ENCODE measurements at places on chromosomes 11 and 22. TPM values are rescaled to one million over a fixed set of nuclear protein-coding genes. Genes with fewer than 3 reads are reported as not detected.

Gene CRYBB2
- total RNA-seq, result not detected

Gene APOBEC3B
- total RNA-seq, result 17.6 TPM

Gene MRGPRF
- total RNA-seq, result 6.3 TPM

Gene MYEOV
- 6.8 TPM for total RNA-seq

Gene E2F8
- total RNA-seq, result 1.1 TPM

Gene TMPRSS4
- total RNA-seq, result not detected

Gene KRTAP5-11
- total RNA-seq, result not detected

Gene CCDC157
- 0.90 TPM for total RNA-seq

Gene RIC3
- total RNA-seq, result not detected

DNA sequence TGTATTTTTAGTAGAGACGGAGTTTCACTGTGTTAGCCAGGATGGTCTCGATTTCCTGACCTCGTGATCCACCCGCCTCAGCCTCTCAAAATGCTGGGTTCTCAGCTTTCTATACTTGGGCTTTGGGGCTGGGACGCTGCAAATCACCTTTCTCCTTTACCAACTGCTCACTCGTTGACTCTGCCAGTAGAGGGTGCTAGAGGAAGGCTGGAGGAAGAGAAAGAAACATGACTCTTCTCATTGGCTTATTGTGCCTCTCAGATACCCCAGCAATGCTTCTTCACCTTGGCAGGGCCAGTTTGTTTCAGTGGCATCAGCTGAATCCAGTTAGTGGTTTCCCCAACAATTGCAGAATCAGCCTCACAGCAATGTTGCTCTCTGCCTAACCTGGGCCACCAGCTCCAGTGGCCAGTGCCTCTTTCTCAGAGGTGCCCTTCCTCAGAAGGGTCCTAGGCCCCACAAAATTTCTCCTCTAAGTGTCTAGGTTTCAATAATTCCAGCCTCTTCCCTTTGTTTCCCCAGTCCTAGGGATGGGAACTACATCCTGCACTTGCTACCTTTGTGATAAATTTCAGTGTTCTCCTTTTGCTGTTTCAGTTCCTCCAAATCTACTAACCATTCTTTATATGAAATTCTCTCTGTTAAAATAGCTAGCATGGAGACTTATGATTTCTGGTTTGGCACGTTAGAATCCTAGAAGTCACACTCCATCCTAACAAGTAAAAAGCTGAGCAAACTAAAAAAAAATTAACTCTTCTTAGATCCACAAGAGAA is 71.5 kb upstream of the VSTM5 start:
- DNase-seq, result peak; percentile 72

DNA sequence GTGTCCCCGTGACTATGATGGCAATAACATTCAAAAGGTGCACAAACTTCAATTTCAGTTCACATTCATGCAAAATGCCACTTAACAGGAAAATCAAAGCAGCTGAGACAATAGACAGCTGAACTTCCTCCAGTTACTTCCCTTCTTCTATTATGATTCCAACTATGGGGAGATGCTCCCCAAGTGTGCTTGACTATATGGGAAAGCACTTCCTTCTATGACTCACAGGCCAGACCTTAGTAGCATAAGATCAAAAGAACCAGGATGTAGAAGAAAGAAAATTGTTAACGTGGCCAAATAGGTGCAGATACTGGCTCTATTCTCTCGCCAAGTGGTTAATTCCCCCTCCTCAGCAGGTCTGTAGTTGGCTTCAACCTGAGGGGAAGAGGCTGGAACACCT is 7.8 kb upstream of the FAT3 start:
- DNase-seq, result no peak

- DNase-seq, result peak; percentile 11
These were observed 49.5 kb downstream of the IGF2 start for GRCh38 chr11:2089536-2090165.

DNA sequence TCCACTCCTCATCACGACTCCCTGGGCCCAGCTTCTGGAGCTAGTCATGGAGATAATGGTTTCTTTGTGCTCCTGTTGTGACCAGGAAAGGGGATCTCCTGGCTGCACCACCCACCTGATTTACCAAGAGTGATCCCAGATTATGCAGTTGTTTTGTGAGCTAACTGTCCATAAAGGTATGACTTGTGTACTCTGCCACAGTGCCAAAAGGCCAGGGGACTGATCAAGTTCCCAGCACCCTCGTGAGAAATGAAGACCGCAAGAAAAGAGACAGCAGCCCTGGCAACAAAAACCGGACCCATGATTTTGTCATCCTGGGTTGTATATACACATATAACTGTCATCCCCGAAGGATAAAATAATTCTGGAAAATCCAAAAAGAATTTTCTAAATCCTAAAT is 26.6 kb downstream of the TUB start:
- DNase-seq, result no peak

GRCh38 chr11:76369406-76369805 is 11.5 kb downstream of the THAP12 start:
- DNase-seq, result no peak

DNA sequence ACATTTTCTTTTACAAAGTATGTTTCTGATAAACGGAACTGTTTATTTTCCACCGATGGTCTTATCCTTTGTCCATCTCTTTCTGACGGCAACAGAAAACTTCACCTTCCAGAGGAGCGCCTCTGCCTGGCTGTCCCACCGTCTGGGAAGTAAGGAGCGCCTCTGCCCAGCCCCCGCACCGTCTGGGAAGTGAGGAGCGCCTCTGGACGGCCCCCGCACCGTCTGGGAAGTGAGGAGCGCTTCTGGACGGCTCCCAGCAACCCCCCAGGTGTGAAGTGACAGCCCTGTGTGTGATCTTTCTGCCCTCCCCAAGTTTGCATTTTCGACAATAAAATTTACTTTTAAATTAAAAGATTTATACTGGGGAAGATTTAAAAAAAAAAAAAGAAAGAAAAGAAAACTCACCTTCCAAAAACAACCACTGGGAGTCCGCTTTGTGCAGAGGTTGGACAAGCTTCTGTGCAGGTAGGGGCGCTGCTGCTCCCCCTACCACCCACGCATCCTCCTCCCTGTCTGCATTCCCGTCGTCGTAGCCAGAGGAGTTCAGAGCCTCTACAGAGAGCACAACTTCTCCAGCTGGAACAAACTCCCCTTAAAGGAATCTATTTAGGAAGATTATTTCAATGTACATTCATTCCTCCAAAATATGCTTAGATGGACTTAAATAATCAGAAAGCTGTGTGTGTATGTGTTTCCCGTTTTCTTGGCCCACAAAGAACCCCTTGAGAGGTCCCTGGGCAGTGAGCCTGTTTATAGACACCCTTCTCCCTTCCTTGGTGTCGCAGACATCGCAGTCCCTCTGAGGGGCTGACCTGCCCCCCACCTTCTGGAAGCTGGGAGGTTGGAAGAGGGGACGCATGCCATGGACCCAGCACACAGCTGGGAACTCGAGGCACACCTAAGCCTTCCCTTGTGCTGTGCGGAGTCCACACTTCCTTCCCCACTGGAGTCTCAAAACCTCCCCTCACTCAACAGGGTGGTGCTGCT is 849 bp upstream of the APOBEC3B start:
- DNase-seq, result peak; percentile 31

- no peak for DNase-seq
These were observed 227.3 kb upstream of the ARHGAP42 start for GRCh38 chr11:100459811-100460210.

DNA sequence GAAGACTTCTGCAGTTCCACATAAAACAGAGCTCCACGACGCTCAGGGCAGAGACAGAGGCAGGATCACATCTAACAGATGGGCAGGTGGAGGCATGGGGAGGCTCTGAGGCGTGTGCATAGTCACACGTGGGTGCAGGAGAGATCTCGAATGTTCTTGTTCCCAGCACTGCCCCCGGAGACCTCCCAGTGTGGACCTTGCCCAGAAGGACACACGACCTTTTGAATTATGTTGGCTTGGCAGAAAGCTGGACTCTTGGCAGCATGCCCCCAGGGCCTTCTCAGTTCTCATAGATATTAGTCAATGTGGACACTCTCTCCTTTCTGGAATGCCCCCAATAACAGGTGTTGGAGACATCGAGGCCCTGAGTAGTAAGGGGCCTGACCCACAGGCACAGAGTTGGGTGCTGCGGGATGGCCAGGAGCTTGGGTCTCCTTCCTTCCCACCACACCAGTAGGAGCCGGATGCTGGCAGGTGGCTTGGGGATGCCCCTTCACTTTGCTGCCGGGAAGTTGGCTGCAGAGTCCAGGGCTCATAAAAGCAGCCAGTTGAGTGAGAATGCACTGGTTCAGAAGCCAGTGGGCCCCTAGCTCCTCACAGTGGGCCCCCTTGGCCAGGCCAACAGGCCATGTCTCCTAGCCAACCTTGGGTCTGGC is 12.1 kb downstream of the MYEOV start:
- no peak for DNase-seq

GRCh38 chr11:46331282-46331984 is 15.8 kb upstream of the DGKZ start:
- no peak for DNase-seq

DNA sequence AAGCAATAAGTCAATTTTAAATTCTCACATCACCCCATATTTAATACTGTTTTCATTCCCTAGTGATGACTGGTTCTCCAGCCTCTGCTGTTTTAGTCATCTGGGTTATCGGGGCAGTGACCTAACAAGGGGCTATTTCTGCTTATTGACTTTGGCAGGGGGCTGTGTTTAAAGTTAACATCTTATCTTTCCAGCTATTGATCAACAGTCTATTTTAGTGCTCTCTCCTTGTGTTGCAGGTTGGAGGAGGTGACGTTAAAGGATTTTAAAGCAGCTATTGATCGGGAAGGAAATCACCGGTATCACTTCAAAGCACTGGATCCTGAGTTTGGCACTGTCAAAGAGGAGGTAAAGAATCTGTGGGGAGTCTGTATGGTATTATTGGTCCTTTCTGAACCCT is 7.7 kb upstream of the DLAT start:
- DNase-seq, result peak; percentile 78

DNA sequence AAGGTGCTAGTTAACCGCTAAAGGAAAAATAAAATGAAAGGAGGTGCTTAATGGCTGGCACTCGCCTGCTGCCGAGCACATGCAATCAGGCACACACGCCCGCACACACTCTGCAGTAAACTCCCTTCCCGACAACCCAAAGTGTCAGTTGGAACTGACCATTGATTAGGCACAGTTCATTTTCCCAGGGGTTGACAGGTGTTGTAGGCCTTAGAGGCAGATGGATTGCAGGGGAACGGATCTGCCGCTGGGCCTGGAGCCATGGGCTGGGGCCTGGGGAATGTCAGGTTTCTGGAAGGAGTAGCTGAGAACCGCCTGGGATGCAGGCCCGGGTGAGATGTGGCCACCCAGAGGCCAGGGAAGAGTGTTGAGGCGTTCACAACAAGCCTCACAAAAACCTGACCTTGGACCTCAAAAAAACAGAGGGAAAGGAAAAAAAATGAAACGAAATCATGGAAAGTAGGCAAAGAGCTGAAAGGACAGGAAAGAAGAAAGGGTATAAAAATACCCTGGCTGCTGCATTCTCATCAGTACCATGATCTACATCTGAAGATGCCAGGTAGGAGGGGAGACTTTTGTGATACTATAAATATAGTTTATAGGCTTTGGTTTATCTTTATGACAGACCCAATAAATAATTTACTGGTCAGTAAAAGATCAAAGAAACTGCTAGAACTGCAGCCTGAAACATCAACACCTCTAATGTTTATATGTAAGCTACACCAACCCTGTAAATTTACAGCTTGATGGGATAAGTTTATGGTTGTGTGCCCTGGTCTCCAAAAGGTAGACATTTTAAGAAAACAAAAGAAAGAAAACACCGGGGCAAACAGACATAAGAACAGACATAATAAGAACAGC is 313.4 kb downstream of the BUD13 start:
- no peak for DNase-seq

GRCh38 chr11:47971501-47971900 is 8.9 kb upstream of the PTPRJ start:
- DNase-seq, result no peak

DNA sequence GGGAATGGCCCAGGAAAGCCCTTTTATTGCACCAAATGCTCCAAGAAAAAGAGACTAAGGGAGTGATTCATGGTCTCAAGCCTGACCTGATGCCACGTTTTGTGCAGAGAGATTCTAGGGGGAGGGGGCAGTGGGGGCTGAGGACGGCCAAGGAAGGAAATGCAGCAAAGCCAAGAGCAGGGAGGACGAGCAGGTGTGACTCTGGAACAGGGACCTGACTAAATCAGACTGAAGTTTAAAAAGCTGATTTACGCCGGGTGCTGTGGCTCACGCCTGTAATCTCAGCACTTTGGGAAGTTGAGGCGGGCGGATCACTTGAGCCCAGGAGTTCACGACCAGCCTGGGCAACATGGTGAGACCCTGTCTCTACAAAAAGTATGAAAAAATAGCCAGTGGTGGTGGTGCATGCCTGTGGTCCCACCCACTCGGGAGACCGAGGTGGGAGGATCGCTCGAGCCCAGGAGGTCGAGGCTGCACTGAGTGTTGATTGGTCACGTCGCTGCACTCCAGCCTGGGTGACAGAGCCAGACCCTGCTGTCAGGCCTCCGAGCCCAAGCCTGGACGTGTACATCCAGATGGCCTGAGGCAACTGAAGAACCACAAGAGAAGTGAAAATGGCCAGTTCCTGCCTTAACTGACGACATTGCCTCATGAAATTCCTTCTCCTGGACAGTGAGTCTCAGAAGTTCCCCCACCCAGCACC is 10.8 kb upstream of the IFITM3 start:
- no peak for DNase-seq

DNA sequence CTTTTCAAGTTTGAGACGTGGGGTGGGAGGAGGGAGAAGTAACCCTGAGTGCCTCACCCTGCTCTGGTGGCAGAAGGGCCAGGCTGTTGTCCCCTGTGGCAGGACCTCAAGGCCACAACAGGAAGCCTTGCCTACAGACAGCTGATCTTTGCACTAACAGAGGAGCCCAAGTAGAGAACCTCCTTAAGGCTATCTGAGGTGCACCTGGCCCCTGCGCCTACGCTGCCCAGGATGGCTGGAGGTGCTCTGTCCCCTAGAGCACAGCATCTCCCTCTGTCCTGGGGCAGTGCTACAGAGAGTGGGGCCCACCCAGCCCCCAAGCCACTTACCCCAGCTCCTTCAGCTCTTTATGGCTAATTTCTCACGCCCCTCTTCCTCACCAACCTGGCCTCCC is 27.0 kb downstream of the MYO7A start:
- DNase-seq, result no peak

DNA sequence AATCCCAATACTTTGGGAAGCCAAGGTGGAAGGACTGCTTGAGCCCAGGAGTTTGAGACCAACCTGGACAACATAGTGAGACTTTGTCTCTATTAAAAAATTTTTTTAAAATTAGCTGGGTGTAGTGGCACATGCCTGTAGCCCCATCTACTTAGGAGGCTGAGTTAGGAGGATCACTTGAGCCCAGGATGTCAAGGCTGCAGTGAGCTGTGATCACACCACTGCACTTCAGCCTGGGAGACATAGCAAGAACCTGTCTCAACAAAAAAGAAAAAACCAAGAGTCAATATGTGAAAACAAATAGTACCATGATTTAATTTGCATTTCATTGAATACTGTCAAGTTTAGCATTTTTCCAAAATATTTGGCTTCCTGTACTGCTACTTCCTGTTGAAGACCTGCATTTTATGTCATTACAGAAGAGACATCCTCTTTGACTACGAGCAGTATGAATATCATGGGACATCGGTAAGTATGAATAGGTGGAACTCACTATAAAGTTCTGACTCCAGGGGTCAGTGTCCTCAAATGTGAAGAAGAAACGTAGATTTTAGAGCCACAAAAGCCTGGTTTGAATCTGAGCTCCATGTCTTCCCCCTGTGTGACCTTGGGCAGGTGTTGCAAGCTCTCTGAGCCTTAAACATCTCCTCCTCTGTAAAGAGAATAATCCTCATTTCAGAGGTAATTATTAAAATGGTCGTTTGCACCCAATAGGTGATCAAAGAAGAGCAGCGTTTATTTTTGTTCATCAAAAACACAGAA is 16.0 kb downstream of the CDC45 start:
- DNase-seq, result peak; percentile 50

All from IMR-90 (cell line).